ENCODE measurements at places on chromosomes 5 and 9. TPM values are rescaled to one million over a fixed set of nuclear protein-coding genes. Genes with fewer than 3 reads are reported as not detected.
A peak's percentile ranks its signal among the peaks of the same experiment; 100 is the strongest.

The SPATA31C1 gene
- not detected for total RNA-seq

The FOXD4L5 gene
- total RNA-seq = 0.09 TPM

The PDCD1LG2 gene
- total RNA-seq = 2.4 TPM

The C7 gene
- total RNA-seq = 849 TPM

The LHX6 gene
- total RNA-seq = 4.9 TPM

The PAEP gene
- total RNA-seq = not detected

The PPP1R26 gene
- total RNA-seq = 22.0 TPM

- no peak for DNase-seq
These were observed 10.5 kb upstream of the SMIM32 start for GRCh38 chr5:136203303-136203922.

DNA sequence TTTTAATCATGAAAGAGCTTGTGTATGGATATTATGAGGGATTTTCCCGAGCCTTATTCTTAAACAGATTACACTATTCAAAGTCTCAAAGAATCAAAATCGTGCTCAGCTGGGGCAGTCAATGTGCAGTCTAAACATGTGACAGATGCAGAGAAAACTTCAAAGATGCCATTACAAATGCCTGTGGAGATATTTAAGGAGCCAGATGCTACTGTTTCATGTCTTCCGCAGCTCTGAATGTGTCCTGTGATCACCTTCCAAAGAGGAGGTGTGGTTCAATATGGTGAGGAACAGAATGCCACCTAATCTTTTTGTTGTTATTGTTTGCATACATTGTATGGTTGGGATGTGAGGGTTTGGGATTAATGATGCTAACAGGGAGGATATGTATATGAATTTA, 593.3 kb upstream of the ARRDC3 start:
- no peak for DNase-seq

GRCh38 chr5:21823588-21823987, 1029.6 kb downstream of the CDH12 start:
- no peak for DNase-seq

GRCh38 chr5:72064801-72065570, 42.3 kb upstream of the MAP1B start:
- DNase-seq = no peak

DNA sequence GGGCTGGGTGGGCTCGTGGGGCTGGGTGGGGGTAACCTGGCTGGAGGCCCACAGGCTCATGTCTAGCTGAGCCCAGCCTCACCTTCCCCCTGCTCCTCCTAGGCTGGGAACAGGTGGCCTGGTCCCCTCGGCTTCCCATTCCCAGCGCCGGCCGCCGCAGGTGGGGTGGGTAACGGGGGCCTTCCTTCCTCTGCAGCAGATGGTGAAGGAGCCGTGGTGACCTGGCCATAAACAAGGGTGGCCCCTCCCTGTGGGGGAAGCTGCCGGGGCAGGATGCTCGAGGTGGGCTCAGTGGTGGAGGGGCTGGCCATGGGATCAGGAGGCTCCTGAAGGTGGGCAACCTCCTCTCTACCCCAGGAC, 41.0 kb upstream of the EGFL7 start:
- no peak for DNase-seq

GRCh38 chr9:131968632-131969031, 111.0 kb downstream of the MED27 start:
- no peak for DNase-seq

- DNase-seq = peak; percentile 34
These were observed 28.5 kb upstream of the PHF24 start for GRCh38 chr9:34929506-34930102.
